ENCODE measurements at places on chromosomes 7 and 10. TPM values are rescaled to one million over a fixed set of nuclear protein-coding genes. Genes with fewer than 3 reads are reported as not detected.

GRCh38 chr10:76117949-76118348, 686.5 kb downstream of the LRMDA start:
- DNase-seq, result no peak

DNA sequence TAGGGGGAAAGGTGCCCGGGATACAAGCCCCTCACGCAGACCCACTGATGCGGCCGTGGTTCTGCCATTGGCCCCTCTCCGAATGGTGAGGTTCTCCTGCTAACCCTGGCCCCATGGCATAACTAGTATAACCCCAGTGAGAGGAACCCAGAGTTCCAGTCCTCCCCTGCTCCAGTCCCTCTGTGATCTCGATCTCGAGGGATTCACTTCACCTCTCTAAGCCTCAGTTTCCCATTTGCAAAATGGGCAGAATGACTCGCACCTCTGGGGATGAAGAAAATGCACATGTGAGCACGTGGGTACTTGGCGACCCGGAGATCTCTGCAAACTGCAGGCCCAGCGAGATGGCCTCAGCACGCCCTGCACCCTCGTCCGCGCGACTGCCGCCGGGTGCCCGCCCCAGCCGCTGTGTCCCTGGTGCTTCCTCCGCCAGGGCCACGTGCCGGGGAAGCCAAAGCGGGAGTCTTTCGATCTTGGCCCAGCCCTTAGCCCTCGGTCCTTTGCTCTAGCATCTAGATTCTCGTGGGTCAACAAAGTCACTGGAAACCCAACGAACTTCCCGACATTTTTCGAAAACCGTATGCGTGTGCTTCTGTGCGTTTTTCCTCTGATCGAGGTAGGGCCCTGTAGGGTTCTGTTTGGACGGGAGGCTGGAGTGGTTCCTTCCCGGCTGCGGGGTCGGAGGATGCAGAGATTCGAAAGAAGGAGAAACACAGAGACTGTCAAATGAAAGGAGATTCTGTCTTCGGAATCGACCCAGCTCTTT, 169.8 kb downstream of the UBE2H start:
- no peak for DNase-seq

GRCh38 chr7:35521941-35522340, 173.0 kb downstream of the HERPUD2 start:
- DNase-seq, result peak; percentile 93

GRCh38 chr7:17983221-17984062, 43.1 kb upstream of the SNX13 start:
- DNase-seq, result peak; percentile 34

GRCh38 chr7:30040938-30041337, 12.7 kb downstream of the PLEKHA8 start:
- DNase-seq, result no peak

DNA sequence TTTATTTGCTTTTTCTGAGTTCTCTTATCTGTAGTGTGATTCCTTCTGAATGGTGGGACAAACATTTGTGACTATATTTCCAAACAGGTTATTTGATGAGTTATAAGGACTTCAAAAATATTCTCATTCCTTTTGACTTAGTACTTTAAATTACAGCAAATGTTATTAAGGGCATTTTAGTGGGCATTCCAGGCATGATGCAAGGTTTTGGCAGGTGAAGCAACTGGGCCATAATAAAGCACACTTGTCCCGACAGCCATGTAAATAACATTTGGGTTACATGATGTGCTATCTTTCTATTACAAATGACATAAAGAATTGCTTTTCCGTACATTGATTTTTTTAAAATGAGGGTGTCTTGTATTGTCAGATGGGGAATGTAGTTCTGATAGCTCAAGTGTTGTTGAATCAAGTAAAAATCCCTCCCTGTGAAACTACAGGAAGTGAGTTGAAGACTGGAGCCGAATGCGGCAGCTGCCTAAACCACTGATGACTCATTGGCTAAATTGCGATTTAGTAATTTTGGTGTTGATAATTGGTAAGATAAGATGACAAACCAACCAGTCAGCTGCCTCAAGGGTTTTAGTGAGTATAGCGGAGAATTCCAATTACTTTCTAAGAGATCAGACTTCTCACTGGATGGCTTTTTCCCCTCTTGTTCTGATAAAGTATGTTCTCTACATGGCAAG, 231.3 kb upstream of the NPY start:
- DNase-seq, result peak; percentile 2

DNA sequence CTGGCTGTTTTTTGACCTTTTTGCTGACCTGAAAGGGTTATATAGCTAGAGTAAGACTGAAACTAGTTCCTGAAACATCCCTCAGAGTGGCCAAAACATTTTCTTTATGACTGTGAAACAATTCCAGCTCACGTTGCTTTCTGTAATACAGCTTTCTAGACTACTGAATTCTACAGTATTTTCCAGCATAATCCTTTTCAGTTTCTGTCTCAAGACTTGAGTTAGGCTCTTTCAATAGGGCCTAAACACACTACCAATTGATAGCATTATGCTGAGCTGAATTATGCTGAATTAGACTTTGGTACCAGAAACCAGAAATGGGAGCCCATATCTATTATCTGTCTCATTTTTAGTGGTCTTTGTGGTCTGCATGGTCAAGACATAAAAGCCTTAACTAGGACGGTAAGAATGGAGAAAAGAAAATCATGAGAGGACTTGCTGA, 72.6 kb downstream of the EPDR1 start:
- no peak for DNase-seq

DNA sequence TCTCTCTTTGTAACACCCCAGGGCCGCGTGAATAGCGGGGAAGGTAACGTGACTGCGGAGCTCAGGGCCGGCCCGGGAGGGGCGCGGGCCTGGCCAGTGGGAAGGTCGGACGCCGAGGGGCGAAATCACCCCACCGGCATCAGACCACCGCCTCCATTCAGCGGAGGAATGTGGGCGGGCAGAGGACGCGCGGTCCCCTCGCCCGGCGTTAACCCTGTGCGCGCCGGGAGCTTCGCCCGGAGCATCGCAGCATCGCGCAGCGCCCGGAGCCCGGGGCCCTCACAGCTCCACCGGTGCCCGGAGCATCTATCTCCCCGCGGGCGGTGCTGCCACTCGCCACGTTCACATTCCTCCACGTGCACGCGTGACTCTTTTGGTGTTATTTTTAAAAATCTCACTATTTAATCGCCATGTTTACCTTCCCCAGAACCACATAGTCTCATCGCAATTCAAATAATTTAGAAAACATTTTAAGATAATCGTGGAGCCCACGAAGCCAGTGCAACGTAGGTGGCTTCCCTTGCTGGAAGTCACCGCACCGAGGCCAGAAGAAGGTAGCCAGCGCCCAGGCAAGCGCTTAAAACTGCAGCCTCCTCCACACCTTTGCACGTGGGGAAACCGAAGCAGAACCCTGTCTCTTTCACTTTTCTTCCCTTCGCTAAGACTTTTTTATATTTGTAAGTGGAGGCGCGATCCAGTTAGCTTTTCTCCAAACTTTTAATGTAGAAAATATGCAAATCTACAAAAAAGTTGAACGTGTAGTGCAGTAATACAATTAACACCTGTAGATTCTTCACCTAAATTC, 21.8 kb downstream of the FGFBP3 start:
- peak; percentile 54 for DNase-seq

DNA sequence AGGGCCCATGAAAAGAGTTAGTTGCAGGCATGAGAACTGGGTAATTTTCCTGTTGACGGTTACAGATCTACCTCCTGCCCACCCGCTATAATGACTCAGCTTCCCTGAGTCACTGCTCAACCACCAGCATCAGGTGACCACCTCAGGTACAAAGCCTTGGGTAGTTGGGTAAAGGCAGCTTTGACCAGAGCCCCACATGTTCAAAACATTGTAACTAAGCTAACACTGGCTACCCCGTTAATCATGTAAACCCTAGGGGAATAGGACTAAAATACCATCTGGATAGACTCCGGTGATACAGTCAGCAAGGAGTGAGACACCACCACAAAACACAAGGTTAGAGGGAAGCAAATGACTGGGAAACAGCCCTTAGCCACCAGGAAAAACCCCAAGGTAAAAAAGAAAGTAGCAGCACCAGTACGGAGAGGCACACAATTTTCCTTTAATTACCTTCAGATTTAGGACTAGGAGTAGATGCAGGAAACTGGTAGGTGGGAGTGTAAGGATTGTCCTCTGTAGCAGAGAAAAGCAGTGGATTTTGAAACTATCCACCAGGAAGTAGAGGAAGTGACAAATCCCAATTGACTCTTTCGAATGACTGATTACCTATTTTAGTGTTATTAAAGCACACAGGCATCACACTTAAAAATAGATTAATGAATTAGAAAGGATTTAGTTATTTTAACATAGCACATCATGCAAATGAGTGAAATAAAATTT, 103.5 kb upstream of the PDLIM1 start:
- no peak for DNase-seq

GRCh38 chr7:39810710-39811109, 139.3 kb upstream of the CDK13 start:
- no peak for DNase-seq

GRCh38 chr10:290026-290725, 154.9 kb downstream of the ZMYND11 start:
- no peak for DNase-seq

- DNase-seq, result no peak
Measured at GRCh38 chr10:28554009-28554408, 21.1 kb downstream of the WAC start.

DNA sequence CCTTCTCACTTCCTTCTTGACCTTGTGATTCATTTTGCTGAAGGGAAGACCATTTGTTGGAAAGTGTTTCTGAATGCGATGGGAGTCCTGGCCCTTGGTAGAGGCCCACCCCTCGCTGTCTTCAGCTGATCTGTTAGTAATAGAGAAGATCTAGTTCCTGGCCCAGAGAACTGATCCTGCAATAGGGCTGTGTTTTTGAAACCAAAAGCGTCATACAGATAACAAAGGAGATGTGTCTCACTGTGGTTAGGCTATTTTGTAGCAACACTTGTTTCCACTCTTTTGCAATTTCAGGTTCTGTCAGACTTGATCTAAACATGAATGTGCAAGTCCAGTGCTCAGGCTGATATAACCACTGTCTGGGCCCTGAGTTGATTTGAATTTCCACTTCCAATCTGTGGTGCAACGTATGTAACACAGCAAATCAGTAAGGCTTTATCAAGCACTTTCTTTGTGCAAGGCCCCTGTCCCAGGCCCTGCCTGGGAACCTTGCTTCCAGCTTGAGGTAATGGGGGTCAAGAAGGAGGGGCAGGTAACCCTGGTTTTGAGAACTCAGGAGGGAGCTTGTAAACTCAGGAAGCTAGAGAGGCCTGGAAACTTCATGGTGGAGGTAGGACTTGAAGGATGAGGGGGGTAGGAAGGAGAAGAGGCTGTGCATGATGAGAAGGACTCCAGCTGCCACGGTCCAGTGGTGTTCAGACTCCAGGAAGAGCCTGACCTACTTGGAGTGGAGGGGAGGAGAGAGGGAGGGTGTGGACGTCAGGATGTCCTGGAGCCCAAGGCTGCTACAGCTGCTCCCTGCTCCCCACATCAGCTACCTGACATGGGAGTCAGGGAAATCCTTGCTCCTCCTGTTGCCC, 42.2 kb upstream of the SRGN start:
- peak; percentile 38 for DNase-seq

- no peak for DNase-seq
Measured at GRCh38 chr10:53624722-53625121, 852.1 kb upstream of the MBL2 start.

DNA sequence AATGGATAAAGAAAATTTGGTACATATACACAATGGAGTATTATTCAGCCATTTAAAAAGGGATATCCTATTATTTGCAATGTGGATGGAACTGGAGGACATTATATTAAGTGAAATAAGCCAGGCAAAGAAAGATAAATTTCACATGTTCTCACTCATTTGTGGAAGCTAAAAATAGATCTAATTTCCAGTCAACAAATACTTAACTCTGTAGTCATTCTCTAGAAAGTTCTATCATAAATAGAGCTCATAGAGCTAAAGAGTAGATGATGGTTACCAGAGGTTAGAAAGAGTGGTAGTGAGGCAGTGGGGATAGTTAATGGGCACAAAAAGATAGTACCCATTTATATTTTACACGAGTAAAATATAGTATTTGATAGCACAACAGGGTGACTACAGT, 104.2 kb upstream of the SLC13A1 start:
- DNase-seq, result no peak

DNA sequence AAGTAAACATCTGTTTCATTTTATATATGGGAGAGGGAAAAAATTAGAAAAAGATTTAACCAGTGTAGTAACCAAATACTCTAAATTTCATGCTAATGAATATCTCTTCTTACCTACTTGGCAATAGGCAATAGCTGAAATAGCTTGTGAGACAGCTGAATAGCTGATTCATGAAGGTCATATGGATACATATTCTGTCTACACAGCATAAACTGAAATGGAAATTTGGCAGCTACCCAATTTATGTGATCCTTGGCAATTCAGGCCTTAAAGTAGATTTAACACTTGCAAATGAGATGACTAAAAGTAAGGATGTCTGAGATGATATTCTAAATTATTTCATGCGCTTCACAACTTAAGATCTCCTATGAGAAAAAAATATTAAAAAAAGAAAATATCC, 261.2 kb upstream of the SEMA3A start:
- peak; percentile 79 for DNase-seq

DNA sequence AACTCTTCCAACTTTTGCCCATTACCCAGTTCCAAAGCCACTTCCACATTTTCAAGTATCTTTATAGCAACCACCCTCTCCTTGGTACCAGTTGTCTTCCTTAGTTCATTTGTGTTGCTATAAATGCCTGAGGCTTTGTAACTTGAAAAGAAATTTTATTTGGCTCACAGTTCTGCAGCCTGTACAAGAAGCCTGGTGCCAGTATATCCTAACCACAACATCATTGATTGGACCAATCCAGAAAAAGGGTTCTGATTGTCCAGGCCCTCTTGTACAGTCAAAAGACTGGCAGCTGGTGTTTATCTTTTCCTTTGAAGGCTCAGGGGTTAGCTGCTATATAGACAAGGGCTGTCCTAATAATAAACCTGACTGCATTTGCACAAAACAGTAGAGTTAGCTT, 21.1 kb upstream of the ABCC2 start:
- no peak for DNase-seq

DNA sequence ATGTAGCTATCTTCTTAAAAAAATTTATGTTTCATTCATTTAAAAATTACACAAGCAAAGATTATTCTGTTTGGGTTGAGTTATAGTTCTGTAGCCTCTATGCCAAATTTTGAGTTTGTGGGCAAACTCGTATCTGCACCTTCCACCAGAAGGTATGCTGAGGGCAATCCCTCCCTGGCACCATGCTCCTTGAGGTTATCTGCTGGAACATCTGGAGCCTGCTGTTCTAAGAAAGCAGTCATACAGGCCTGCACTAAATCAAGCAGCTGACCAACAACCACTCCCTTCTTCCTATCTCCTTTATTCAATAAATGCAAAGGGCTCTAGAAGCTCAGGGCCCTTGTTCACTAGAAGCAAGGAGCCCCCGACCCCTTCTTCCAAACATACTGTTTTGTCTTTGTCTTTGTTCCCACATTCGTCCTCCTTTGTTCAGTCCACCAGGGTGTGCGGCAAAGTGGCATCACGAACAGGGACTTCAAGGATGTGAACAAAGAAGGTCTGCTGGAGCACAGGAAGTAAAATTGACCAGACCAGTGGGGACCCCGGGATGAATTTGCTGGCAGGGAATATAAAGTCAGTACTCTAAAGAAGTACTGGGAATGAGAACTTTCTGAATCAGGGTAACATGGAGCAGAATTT, 36.4 kb downstream of the OR13A1 start:
- DNase-seq, result no peak

RBAK gene
- total RNA-seq, result 12.6 TPM

OR9A4 gene
- total RNA-seq, result not detected

GSTO2 gene
- 0.89 TPM for total RNA-seq

CALHM3 gene
- not detected for total RNA-seq

LIPF gene
- total RNA-seq, result not detected

EPO gene
- not detected for total RNA-seq

PON1 gene
- total RNA-seq, result 0.31 TPM

EPHA1 gene
- not detected for total RNA-seq

CLEC2L gene
- 1.3 TPM for total RNA-seq

HABP2 gene
- total RNA-seq, result 0.04 TPM

All from muscle of leg (tissue), 16 donors.